ENCODE measurements at places on chromosomes 7 and 10. TPM values are rescaled to one million over a fixed set of nuclear protein-coding genes. Genes with fewer than 3 reads are reported as not detected.

- H3K4me1 ChIP-seq: peaks cover 6% of the 10 kb centered on the region
- H3K27ac ChIP-seq: no peak overlapping the region
- H3K36me3 ChIP-seq: no peaks in the 10 kb centered on the region
- no peak overlapping the region for H3K4me3 ChIP-seq
- peaks cover 8% of the 10 kb centered on the region for H3K27me3 ChIP-seq
- no peak for DNase-seq
Measured at GRCh38 chr7:134420424-134421125, 38.3 kb downstream of the AKR1B1 start.

Gene NHLRC2
- total RNA-seq: 30.2 TPM

Gene RNLS
- 2.9 TPM for total RNA-seq

DNA sequence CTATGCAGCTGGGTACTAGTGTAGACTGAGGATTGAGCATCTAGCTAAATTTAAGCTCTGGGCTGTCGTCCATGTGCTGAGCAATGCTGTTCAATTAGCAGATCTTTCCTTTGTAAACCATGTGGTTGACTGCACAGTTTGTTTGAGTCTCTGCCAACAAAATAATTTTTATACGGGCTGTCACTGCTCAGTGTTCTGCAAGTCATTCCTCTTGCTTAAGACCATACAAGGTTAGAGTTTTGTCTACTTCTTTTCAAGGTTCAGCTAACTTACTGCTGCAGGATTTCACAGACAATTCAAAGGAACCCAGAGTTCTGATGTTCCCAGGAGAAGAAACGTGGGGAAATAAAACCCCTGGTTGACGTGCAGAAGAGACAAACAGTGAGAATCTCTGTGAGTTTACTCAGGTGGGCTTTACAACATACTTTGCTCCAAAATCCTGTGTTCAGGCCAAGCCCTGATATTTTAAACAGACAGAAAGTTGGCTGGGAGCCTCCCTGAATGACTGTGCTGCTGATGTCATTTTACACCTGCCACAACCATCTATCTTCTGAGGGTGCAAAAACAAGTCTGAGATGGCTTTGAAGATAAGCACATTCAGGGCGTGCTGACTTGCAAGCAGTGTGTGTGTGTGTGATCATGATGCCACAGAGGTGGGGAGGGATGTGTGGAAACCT is 177.1 kb upstream of the SVIL start:
- H3K36me3 ChIP-seq: no peaks in the 10 kb centered on the region
- H3K4me3 ChIP-seq: no peak overlapping the region
- DNase-seq: no peak
- peaks cover 16% of the 10 kb centered on the region for H3K4me1 ChIP-seq

Gene HOGA1
- total RNA-seq: not detected

Gene ECHDC3
- 2.0 TPM for total RNA-seq

- H3K4me1 ChIP-seq: peaks cover 15% of the 10 kb centered on the region
- H3K36me3 ChIP-seq: no peaks in the 10 kb centered on the region
- no peak overlapping the region for H3K27ac ChIP-seq
- DNase-seq: no peak
- H3K27me3 ChIP-seq: no peaks in the 10 kb centered on the region
Measured at GRCh38 chr10:120598386-120598785, 141.4 kb downstream of the PLPP4 start.

- H3K27ac ChIP-seq: no peak overlapping the region
- peaks cover 6% of the 10 kb centered on the region for H3K27me3 ChIP-seq
- H3K36me3 ChIP-seq: no peaks in the 10 kb centered on the region
- H3K4me3 ChIP-seq: no peak overlapping the region
- peaks cover 1% of the 10 kb centered on the region for H3K4me1 ChIP-seq
Measured at GRCh38 chr7:536231-536630, 16.6 kb upstream of the PDGFA start.

Gene TUBB8
- total RNA-seq: not detected

DNA sequence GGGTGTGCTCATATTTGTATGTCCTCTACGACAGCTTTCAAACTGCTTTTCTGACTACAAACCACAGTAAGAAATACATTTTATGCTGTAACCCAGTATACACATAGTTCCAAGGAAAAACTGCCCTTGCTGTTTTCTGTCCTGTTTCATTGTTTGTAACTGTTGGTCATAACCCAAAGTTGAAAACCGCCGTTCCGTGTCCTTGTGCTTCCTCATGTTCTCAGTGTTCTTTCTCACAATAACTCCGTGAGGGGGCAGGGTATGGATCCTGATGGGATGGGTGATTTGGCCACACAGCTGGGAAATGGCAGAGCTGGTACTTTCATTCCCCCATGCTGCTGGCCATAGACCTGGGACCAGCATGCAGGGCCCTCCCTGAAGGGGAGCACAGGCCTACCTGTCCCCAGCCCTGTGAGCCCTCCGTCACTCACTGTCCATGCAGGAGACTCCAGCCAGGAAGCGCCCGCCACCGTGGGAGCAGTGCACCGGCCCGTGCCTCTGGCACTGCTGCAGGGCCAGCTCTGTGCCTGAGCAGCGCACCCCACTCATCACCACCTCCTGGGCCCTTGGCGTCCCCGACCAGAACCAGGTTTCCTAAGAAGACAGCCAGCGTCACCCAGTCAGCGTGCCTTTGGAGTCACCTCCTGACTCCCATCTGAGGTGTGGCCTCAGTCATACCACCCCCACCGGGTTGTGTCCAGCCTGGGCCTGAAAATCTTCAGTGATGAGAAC is 12.7 kb downstream of the LOXL4 start:
- H3K27ac ChIP-seq: no peak overlapping the region
- peaks cover 12% of the 10 kb centered on the region for H3K4me1 ChIP-seq
- H3K36me3 ChIP-seq: peaks cover under 1% of the 10 kb centered on the region
- H3K4me3 ChIP-seq: no peak overlapping the region

Gene NYAP1
- not detected for total RNA-seq

GRCh38 chr10:115947104-115947503 is 325.9 kb downstream of the GFRA1 start:
- no peak overlapping the region for H3K4me3 ChIP-seq
- H3K4me1 ChIP-seq: no peaks in the 10 kb centered on the region
- H3K27ac ChIP-seq: no peak overlapping the region

- H3K27me3 ChIP-seq: peaks cover 3% of the 10 kb centered on the region
- no peaks in the 10 kb centered on the region for H3K36me3 ChIP-seq
- DNase-seq: no peak
Measured at GRCh38 chr7:129427526-129428045, 6.6 kb upstream of the STRIP2 start.

DNA sequence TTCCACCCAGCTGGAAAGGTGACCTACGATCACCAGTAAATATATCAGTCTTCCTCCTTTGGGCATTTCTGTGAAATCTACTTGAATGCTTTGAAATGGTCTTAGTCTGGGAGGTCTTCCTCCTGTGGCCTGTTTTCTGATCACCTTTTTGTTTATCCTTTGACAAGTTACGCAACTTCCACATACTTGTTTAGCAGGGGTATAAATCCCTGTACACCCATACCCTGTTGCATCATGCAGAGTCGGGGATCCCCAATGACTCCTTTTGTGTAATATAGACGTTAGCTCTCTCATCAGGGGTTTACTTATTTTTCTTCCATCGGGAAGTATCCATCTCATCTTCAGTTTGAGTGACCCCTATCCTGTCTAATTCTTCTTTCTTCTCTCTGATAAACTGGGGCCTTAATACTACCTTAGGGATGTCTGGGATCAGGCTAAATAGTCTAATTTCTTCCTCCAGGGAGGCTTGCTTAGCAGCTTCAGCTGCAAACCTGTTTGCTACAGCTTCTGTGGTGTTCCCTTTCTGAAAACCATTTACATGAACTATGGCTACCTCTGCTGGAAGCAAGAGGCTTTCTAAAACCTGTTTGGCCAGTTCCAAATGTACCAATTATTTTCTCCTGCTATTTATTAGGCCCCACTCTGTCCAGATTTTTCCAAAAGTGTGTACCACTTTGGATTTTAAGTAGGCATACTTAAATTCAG is 25.8 kb downstream of the MAPK8 start:
- peak overlapping the region; percentile 54 for H3K4me3 ChIP-seq
- peaks cover 20% of the 10 kb centered on the region for H3K36me3 ChIP-seq
- peak overlapping the region; percentile 59 for H3K27ac ChIP-seq
- H3K27me3 ChIP-seq: no peaks in the 10 kb centered on the region
- DNase-seq: no peak

DNA sequence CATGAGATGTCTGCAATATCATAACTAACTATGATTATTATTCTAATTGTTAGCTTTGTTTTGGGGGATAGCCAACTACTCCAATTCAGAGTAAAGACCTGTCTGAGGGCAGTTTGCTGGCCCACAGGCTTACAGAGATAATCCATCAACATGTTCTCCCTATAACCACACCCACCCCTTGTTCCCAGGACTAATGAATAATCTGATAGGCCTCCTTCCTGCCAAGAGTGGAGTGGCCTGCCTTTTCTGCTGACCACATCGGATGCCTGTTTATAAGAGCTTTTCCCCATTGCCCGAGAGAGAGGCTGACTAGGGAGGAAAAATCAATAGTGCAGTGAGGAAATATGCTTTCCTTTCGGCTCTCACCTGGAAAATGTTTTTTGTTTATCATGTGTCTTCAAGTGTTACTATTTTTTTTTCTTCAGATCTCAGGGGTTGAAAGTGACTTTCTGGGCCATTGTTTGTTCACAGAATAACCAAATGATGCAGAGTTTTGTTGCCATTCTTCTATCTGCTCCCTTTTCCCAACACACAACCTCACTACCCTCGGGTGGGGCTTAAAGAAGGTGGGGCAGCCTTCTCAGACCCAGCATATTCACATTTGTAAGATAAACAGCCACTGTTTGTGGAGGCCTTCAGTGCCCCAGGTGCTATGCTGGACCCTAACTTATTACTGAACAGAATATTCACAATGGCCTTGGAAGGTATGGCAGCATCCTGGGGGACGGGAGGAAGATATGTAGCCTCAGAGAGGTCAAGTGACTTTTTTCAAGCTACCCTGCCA is 38.4 kb downstream of the PLPP4 start:
- DNase-seq: no peak
- H3K27ac ChIP-seq: no peak overlapping the region
- H3K27me3 ChIP-seq: peaks cover 14% of the 10 kb centered on the region
- no peaks in the 10 kb centered on the region for H3K36me3 ChIP-seq
- H3K4me1 ChIP-seq: no peaks in the 10 kb centered on the region

Gene ELFN1
- total RNA-seq: 0.11 TPM

DNA sequence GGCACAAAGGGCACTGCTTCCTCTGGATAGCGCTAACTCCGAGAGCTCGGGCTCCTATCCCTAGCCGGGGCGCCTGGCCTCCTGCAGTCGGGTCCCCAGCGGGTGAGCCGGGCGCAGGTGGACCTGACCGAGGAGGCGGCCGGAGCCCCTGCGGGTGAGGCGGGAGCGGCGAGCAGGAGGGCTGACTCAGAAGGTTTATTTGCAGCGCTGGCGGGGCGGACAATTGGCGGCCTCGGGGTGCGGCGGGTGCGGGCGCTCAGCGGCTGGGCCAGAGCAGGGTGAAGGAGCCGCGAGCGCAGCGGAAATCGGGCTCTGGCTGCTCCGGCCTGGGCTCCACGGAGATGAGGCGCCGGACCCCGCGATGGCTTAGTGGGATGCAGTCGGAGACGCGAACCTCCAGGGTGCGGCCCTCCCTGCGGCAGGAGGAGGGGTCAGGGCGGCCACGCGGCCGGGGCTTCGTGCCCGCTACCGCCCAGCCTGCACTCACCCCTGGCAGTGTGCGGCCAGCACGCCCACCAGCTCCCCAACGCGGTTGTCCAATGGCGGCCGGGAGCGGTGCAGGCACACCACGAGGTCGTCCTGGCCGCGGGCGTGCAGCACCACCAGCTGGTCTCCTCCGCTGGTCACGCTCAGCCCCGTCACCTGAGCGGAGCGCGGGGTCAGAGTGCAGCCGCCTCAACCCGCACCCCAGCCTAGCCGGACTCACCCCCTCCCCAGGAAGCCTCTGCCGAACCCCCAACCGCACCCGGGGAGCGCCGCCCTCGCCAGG is 16.1 kb downstream of the MYO1G start:
- no peak overlapping the region for H3K4me3 ChIP-seq
- H3K36me3 ChIP-seq: no peaks in the 10 kb centered on the region
- no peaks in the 10 kb centered on the region for H3K27me3 ChIP-seq
- DNase-seq: no peak
- peaks cover 21% of the 10 kb centered on the region for H3K4me1 ChIP-seq

Gene CDHR3
- total RNA-seq: not detected

Gene CHAT
- total RNA-seq: not detected

All from natural killer cell treated with Interleukin-12 subunit alpha and Interleukin-12 subunit beta and Interleukin-15 and Interleukin-18, amount 100 ng/mL, for 72 hours (primary cell).